ENCODE measurements at places on chromosomes 5 and 9.

- peak; percentile 17 for DNase-seq
Observed at GRCh38 chr5:87539839-87540238, 127.1 kb upstream of the CCNH start.

DNA sequence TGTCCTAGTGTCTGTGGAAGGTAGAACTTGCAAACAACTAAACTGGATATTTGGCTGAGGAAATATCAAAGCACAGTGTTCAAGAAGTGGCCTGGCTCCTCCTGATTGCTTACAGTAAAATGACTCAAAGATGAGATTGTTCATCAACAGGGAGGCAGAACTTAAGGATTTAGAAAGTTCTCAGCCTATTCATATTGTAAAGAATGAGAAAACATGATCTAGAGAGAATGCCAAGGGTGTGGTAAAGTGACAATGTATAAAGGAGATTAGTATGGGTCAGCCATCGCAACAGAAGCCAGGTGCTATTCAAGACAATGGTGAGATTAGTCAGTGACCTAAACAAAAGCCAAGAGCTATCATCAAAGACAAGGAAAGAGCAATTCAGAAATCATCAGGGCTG, 372.3 kb downstream of the SPOCK1 start:
- no peak for DNase-seq

- DNase-seq = no peak
Observed at GRCh38 chr9:81080900-81081299, 608.4 kb downstream of the TLE1 start.

DNA sequence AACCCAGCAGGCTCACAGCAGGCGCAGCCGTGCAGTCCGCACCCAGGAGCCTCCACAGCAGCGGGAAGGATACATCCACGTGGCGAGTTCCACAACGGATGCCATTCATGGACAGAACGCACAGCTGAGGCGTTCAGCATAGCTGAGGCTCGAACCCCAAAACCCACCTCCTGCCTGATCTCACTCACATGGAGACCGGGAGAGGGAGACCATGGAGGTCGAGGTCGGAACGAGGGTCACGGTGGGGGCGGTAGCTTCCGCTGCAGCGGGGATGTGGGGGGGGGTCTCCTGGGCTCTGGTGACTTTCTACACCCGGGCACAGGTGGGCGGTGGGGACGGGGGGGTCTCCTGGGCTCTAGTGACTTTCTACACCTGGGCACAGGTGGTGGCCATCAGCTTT, 17.5 kb downstream of the TERT start:
- DNase-seq = no peak

GRCh38 chr9:91534374-91534773, 110.7 kb upstream of the NFIL3 start:
- DNase-seq = no peak

DNA sequence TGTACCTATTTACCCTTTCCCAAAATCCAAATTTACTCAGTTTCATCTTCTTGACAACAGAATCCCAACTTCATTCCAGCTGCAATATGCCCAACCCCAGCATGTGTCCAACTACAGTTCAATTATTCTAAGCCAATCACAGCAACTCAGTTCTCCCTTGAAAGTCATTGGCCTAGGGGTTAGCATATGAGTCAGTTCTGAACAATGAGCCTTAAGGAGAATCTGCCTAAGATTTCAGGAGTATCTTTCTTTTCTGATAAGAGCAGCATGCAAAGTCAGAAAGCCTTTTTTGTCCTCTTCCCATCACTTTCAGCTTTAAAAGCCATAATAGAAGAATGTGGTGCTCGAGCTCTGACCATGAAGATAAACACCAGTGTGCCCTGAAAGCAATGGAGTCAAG, 44.4 kb upstream of the RASGRF2 start:
- DNase-seq = no peak

DNA sequence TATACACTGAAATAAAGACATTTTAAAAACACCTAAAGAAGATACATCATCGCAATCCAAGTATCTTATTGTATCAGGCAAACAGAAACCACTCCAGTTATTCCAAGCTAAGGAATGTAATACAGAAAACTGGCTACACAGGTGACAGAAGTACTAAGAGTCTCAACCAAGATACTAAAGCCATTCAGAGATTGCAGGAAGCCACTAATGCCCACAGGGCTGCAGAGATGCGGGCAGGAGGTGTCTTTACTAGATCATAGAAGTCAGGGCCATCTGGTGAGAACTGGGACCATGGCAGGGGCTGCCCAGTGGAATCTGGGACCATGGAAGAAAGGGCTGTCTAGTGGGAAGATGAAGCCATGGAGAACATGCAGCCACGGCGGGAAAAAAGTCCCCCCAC, 365.6 kb downstream of the NDUFS4 start:
- DNase-seq = no peak

DNA sequence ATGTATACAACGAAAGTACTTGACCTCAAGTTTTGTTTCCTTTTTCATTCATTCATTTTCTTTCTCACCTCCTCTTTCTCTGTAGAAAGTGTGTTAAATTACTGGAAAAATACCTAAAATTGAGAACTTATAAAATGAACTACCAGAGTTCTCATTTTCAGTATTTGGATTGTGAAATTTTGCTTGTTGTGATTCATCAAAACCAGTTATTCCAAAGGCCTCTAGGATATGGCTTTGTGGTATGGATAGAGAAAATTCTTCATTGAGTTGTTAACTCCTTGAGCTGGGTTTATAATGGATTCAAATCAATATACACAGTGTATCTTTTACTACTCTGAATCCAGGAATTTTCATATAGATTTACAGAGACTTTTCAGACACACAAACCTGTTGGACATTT, 287.6 kb downstream of the KDM4C start:
- no peak for DNase-seq

GRCh38 chr5:116595498-116595897, 20.9 kb upstream of the SEMA6A start:
- DNase-seq = no peak

DNA sequence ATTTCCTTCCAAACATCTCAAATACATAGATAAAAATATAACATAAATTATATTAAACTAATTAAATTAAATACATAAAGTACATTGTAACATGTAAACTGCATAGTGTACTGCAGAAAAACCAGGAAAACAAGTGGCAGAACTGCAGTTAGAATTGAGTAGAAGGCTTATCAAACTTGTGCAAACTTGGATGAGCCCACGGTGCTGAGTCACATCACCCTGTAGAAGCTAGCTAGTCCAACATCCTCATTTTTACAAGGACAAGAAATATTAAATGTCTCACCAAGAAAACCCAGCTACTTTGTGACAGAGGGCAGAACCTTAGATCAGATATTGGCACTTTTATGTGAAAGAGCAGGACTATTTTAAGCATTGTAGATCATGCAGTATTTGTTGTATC, 807.9 kb upstream of the NUDT12 start:
- peak; percentile 49 for DNase-seq

DNA sequence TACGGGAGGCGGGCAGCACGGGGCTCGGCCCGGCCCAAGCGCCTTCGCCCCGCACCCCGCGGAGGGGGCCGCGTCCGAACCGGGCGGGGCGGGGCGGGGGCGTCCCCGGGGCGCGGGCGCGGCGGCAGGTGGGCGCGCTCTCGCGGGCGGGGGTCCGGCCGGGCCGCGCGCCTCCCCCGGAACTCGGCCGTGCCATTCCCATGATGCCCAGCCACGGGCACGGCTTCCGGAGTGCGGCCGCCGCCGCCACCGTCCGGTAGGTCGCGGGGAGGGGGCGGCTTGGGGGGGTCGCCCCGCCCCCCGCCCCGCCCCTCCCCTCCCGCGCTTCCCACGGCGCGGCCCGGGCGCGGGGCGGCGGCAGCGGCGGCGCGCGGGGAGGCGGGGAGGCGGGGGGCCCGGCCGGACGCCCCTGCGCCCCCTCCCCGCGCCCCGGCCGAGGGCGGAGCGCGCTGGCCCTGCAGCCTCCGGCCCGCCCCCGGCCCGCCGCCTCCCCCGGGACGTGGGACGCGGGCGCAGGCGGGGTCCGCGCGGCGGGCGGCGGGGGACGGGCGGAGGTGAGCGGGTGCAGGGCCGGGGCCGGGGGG, at the start of gene PPP1R26:
Gene PPP1R26, plus strand, starts transcription at position 314 of the 584 bp plus-strand sequence. CDS start 4,729 bp downstream, outside the sequence.
- DNase-seq = no peak

DNA sequence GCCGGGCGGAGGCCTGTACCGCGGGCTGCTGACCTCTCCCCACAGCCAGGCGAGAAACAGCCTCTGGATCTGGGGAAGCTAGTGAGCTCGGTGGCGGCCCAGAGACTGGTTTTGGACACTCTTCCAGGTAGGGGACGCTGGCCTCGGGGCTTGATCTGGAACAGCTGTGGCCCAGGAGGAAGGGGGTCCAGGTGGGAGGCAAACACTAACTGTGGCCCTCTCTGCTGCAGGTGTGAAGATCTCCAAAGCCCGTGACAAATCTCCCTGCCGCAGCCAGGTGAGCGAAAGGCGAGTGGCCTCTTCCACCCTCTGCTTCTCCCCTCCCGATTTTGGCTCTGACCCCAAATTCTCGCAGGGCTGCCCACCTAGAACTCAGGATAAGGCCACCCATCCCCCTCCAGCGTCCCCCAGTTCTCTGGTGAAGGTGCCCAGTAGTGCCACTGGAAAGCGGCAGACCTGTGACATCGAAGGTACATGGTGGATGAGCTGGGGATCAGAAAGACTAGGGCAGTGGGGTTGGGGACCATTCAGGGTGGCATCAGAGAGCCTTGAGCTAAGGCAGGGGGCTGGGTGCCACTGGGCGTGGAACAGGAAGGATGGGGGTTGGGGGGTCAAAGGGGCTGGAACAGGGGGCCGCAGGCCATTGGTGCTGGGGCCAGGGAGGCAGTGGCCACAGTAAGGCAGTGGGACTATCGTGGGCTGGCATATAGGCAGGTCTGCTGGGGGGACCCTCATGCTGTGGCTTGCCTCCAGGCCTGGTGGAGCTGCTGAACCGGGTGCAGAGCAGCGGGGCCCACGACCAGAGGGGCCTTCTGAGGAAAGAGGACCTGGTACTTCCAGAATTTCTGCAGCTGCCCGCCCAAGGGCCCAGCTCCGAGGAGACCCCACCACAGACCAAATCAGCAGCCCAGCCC, 12.9 kb upstream of the SLC34A1 start:
- DNase-seq = no peak

DNA sequence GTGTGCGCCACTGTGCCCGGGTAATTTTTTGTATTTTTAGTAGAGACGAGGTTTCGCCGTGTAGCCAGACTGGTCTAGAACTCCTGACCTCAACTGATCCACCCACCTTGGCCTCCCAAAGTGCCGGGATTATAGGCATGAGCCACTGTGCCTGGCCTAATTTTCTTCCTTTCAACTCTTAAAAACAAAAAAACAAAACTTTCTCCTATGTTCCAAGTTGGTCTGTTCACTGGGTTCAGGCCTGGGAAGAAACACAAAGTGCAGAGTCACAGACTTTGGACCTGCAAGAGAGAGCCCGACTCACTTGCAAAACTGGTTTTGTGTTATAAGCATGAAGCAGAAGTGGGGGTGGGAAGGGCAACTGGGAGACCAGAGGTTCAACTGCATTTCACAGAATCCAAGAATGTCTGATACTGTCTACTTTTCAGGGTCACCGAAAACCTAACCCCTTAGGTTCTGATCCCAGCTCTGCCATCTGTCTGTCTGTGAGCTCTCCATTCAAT, 5.2 kb upstream of the HDHD3 start:
- DNase-seq = no peak

DNA sequence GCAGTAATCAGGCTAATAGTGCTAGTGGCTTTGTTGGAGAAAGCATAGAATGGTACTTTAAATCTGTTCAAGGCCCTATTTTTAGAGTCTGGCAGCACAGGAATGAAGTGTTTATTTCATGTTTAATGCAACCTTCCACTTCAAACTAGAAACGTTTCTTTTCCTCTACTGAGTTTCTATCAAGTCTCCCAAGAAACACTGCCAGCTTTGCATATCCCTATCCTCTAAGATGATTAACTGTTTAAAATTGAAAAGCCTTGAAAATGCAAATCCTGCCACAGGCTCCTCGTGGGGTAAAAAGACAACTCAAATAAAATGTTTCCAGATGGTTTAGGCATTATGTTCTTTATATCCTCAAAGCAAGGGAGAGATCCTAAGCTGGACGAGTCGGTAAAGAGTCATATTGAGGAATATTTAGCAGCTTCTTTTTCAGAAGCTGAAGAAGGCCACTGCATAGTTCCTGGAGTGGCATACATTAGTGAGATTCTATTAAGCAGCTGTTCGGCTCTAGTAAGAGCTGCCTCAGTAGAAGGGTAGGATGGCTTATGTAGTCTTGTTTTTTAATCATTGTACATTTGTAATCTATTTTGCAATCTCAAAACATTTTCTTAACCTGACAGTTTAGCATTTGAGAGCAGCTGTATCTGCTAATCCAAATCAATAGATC, 251.2 kb downstream of the CHSY3 start:
- DNase-seq = no peak

DNA sequence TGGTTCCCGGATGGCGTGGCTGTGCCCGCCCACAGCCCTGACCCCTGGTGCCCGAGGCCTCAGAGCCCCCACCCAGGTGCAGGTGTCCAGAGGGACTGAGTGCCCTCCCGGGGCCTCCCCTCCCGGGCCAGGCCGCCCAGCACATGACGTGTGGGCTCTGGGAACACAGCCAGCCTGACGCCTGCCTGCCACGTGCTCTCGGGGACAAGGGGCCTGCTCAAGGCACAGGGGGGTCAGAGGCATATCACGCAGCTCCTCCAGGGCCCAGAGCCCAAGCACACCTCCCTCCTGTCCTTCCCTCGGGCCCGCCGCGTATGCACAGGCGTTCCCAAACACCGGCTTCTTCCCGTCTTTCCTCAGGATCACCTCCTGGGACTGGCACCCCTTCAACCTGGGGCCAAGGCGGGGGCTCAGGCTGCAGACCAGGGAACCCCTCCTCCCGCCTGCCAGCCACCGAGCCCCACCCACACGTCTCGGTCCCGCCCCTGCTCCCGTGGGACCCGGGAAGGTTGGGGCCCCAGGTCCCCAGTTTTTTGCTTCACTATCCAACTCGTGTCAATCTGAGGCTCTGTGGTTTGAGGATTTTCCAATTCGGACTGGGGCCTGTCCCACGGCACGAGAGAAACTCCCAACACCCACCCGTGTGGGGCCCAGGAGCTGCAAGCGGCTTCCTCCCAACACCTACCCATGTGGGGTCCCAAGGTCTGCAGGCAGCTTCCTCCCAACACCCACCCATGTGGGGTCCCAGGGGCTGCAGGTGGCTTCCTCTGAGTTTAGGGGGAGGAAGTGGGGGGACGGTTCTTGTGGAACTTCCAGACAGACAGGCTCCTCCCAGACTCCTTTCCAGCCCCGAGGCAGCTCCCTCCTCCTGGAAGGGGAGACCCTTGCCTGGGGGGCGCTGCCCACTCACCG, 1.5 kb downstream of the LCN10 start:
- DNase-seq = no peak

GRCh38 chr5:153749960-153750359, 259.5 kb downstream of the GRIA1 start:
- DNase-seq = no peak

DNA sequence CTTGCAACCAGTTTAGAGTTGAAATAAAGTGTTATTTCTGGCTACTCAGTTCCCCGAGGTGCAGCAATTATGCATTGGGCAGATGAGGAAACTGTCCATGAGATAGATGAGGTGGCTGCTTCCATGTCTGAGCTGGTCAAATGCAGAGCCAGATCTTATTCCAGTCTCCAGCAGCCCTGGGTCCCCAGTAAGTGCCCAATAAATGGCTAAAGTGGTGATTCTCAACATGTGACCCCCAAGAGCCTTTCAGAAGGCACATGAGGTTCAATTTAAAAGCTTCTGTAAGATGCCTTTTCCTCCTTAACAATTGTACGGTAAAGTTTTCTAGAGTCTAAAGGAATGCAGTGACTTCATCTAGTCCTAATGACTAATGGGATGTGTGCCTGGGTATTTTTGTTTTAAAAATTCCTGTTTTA, 17.5 kb downstream of the ATOX1 start:
- no peak for DNase-seq
